MCF 10A (cell line): ENCODE measurements at places on chromosomes 6 and 20. TPM values are rescaled to one million over a fixed set of nuclear protein-coding genes. Genes with fewer than 3 reads are reported as not detected.

GRCh38 chr6:151339369-151339768 is 52.0 kb downstream of the ZBTB2 start:
- no peak for DNase-seq

GRCh38 chr20:32183947-32184635 is 23.5 kb downstream of the PLAGL2 start:
- DNase-seq, result no peak

DNA sequence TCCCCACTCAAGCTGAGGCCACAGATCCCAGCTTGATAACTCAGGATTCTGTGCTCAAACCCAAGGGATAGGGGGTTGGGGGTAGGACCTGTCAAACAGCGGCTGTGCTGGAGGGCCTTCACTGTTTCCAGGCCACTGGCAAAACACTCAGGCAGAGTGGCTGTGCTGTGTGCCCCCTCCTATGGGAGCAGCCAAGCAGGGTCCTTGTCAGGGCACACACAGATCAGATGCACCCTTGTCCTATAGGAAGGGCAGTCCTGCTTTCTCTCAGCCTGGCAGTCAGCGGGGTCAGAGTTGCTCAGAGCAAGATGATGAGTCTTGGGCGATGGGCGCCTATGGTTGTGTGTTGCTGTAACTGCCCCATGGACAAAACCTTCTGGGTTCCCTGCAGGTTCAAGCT is 554.8 kb downstream of the TBC1D32 start:
- DNase-seq, result no peak

DNA sequence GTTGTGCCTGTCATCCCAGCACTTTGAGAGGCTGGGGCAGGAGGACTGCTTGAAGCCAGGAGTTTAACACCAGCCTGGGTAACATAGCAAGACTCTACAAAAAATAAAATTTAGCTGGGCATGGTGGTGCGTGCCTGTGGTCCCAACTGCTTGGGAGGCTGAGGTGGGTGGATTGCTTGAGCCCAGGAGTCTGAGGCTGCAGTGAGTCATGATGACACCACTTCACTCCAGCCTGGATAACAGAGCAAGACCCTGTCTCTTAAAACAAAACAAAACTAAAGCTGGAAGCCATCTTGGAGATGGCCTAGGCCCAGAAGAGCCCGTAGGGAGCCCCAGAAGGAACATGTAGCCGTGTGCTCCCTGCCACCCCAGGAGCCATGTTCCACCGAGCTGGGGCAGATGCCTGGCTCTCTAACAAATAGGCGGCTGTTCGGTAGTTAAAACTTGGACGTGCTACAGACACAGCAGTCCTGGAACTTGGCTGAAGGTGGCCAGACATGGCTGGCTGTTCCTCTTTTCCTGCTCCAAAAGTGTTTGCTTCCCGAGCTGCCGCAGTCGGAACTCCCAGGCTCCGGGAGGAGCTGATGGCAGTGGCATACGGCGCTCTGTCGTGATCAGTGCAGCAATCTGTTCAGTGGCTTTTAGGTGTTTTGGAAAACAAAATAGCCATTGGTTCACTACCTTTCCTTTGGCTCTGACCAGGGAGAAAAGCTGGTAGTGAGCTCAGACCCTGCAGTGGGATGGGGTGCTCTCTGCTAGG is 37.0 kb downstream of the DYNLT1 start:
- DNase-seq, result no peak

- DNase-seq, result no peak
Measured at GRCh38 chr6:21771626-21772320, 178.2 kb downstream of the SOX4 start.

DNA sequence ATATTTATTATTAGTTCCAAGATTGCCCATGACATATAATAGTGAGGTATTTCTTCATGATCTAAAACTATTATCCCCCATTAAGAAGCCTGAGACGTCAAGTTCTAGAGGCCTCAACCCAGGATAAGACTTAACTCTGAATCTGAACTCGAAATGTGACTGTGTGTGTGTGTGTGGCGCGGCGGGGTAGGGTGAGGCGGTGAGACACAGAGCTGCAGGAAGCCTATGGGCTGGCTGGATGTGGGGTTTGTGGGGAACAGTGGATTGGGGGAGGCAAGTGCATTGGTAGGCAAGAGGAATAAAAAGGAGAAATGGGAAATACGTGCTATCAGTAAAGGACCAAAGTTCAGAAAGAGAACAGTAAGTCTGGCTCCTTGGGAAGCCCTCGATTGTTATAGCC is 66.5 kb upstream of the RNF146 start:
- DNase-seq, result no peak

The RIMS1 gene
- total RNA-seq, result not detected in 2 replicates

The TRIM10 gene
- total RNA-seq, result not detected in 2 replicates

GRCh38 chr6:65064844-65065243 is 642.2 kb downstream of the EYS start:
- DNase-seq, result peak; percentile 3

The TNFRSF21 gene
- 17.8 and 19.3 TPM in 2 replicates for total RNA-seq

The PACSIN1 gene
- total RNA-seq, result not detected in 2 replicates

DNA sequence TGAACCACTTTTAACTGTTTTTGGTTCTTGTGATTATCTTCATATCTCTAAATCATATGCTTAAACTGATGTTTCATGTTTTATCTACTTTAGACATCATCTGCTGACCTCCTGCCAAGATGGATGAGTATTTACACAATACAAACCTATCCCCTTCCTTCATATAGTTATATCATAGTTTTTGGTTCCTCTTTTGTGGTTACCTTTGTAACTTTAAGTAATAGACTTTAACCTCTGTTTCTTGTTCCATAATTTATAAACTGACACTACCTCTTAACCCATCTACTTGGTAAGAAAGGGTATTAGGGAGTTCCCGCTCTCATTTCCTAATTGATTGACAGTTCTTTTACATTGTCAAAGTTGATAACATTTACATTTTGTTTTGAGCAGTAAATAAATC is 11.9 kb downstream of the PCMT1 start:
- DNase-seq, result no peak

DNA sequence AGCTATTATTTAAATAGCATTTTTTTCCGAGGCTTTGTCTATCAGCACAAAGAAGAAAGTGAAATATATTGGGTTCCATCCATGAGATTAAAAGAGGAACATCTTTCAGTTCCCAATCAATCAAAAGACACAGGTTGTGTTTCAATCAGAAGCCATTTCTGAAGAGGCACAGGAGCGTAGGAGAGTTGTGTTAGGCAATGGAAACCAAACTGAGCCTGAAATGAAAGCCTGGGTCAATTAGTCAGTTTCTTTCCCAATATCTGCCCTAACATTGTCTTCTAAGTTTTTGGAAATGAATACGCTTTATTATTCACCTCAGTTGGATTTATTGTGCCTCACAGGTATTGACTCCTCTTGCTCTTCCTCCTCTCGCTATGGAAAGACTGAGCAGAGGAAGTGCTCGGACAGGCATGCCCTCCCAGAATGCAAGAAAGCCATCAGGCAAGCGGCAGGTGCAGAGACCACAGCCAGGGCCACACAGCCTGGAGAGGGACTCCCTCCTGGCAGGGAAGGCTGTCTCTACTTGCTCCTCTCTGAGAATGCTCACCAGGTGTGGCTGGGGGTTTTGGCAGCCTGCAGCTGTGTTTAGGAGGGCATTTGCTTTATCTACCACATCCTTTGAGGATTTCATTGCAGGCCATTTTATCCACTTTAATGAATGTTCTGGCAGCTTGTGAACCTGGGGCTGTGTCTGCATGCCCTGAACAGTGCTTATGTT is 100.8 kb upstream of the NEDD9 start:
- no peak for DNase-seq

- DNase-seq, result no peak
Measured at GRCh38 chr20:17225851-17226409, 910 bp upstream of the PCSK2 start.

The EFCAB8 gene
- total RNA-seq, result not detected in 2 replicates

- peak; percentile 50 for DNase-seq
Measured at GRCh38 chr6:109944448-109944847, 33.7 kb upstream of the GPR6 start.

GRCh38 chr20:53737396-53738038 is 143.9 kb upstream of the ZNF217 start:
- DNase-seq, result no peak

DNA sequence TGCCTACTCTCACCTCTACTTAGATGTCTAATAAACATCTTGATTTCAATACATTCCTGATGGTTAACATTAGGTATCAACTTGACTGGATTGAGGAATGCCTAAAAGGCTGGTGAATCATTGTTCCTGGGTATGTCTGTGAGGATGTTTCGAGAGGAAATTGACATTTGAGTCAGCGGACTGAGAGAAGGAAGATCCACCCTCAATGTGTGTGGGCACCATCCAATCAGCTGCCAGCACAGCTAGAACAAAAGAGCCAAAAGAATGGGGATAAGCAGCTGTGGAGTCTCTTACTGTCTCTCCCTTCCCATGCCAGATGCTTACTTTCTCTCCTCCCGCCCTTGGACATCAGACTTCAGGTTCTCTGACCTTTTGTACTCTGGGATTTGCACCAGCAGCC is 128.6 kb upstream of the HS3ST5 start:
- DNase-seq, result peak; percentile 4

The MOXD1 gene
- 0.09 TPM in 1 of 2 replicates, not detected in the other for total RNA-seq

DNA sequence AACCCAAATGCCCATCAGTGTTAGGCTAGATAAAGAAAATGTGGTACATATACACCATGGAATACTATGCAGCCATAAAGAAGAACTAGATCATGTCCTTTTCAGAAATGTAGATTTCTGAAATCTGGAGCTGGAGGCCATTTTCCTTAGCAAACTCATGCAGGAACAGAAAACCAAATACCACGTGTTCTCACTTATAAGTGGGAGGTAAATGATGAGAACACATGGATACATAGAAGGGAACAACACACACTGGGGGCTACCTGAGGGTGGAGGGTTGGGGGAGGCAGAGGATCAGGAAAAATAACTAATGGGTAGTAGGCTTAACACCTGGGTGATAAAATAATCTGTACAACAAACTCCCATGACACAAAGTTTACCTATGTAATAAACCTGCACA is 188.9 kb upstream of the PRND start:
- no peak for DNase-seq

GRCh38 chr6:28995093-28995650 is 9.9 kb downstream of the ZNF311 start:
- no peak for DNase-seq

DNA sequence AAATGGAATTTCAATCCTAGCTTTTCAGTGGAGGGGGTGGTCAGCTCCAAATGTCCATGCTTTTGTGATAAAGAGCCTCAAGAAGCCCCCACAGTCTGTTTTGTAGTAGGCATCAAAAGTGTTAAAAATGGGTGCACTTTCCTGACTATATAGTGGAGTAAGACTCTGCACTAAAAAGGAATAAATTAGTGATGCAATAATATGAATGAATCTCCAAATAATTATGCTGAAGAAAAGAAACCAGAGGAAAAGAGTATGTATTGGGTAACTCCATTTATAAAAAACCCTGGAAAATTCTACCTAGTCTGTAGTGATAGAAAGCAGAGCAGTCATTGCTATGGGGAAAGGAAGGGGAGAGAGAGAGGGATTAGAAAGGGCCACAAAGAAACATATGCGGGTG is 310.4 kb upstream of the SUPT3H start:
- no peak for DNase-seq

DNA sequence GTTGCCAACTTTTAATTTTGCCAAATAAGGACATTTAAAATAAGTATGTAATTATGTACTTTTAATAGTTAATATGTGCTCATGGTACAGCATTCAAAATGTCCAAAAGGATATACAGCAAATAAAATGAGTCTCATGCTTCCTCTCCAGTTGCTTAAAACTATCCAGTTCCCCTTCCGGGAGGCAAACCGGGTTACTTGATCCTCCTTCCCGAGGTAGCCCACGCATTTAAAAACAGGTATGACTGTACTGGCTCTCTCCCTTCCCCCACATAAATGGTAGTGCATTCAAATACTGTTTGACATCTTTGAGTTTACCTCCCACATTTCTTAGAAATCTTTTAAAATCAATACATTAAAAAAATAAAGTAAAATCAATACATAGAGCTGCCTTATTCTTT is 66.4 kb downstream of the PHF20 start:
- DNase-seq, result no peak

- no peak for DNase-seq
Measured at GRCh38 chr20:11190741-11191140, 516.9 kb upstream of the JAG1 start.

- DNase-seq, result no peak
Measured at GRCh38 chr6:159343709-159344108, 174.5 kb downstream of the FNDC1 start.

GRCh38 chr20:7673841-7674240 is 266.4 kb downstream of the HAO1 start:
- DNase-seq, result peak; percentile 48

- no peak for DNase-seq
Measured at GRCh38 chr6:7828124-7828523, 82.5 kb downstream of the TXNDC5 start.

DNA sequence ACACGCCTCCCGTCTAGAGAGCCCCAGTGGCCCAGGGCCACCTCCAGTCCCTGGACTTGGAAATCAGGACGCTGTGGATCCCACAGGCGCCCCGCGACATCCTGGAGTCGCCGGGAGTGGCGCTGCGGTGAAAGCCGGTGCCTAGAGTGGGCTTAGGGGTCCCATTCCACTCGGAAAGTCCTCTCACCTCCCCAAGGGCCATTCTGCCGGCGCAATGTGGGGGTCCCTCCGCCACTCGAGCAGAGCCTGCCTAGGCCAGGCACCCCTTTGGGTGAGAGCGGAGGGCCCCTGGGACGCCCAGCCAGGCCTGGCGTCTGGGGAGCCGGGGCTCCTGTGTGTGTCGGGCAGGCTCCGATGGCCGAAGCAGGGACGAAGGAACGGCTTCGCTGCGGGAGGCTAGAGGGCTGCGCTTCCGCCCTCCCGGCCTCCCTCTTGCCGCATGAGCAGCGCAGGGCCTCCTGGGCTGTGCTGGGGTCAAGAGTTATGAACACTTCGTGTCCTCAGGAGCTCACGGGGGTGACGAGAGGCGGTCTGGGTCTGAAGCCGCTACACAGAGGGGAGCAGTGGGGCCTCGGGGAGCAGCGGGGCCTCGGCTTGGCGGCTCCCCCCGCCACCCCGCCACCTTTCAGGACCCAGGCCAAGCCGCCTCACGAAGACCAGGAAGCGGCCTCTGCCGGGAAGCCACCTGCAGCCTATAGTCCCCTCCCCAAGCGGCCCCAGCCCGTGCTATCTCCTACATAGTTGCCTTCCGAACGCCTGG is 13.6 kb downstream of the POU3F2 start:
- DNase-seq, result no peak

GRCh38 chr20:22338140-22338708 is 246.1 kb downstream of the FOXA2 start:
- no peak for DNase-seq

DNA sequence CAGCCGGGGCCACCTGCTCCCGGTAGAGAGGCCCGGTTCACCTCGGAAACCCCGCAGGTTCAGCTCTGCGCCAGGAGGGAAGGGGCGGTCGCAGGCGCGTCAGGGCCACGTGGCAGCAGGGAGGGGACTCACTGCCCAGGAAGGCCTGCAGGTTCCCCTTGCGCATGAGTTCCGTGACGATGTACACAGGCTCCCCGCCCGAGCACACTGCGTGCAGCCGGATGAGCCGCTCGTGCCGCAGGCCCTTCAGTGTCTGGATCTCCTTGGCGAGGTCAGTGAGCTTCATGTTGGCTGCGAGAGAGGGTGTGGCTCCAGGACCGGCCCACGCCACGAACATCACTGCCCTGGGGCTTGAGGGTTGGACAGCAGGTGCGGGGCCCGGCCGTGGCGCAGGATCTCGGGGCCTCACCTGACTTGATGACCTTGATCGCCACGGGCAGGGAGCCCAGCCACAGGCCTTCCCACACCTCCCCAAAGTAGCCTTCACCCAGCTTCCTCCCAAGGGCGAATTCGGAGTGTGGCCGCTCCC is 4.9 kb upstream of the PTK6 start:
- peak; percentile 63 for DNase-seq
